Activated CD4-positive, alpha-beta T cell treated with anti-CD3 and anti-CD28 coated beads, Interleukin-2, amount 50 U/mL, for 4 hours (primary cell): ENCODE measurements at places on chromosomes 5 and 9.

GRCh38 chr5:153756540-153756939 is 266.1 kb downstream of the GRIA1 start:
- DNase-seq: no peak

DNA sequence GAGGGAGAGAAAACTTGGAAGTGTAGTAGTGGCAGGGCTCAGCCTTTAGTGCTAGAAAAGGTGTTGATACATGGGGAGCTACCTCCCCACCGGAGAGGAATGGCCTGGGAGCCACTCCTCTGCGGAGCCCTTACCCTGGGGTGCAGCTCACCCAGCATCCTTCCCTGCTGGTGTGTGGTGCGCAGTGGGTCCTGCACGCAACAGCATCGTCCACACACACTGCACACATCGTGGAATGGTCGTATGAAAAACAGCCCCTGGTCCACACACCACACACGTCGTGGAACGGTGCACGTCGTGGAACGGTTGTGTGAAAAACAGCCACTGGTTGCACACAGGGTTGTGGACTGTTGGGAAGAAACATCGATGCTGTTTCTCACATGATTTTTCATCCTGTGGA is 16.1 kb upstream of the AHRR start:
- DNase-seq: no peak

DNA sequence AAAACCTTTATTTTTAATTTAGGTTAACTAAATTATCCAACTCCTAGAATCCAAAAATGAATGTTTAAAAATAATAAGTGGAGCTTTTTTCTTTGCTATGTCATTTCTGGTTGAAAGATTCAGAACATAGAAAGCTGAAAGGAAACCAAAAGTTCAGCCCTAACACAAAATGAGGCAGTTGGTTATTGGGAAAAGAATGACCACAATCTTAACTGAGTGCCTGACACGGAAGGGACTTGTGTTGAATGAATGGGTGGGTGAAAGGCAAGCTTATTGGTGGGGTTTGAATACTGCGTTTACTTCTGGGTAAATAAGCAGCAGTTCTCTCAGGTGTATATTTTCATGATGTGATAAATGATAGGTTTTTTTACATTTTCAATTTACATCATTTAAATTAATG is 243.5 kb downstream of the IRX1 start:
- no peak for DNase-seq

- no peak for DNase-seq
These were observed 296.6 kb upstream of the DAB2 start for GRCh38 chr5:39721394-39721793.

- DNase-seq: no peak
These were observed 138.1 kb downstream of the ATPSCKMT start for GRCh38 chr5:10111571-10111970.

DNA sequence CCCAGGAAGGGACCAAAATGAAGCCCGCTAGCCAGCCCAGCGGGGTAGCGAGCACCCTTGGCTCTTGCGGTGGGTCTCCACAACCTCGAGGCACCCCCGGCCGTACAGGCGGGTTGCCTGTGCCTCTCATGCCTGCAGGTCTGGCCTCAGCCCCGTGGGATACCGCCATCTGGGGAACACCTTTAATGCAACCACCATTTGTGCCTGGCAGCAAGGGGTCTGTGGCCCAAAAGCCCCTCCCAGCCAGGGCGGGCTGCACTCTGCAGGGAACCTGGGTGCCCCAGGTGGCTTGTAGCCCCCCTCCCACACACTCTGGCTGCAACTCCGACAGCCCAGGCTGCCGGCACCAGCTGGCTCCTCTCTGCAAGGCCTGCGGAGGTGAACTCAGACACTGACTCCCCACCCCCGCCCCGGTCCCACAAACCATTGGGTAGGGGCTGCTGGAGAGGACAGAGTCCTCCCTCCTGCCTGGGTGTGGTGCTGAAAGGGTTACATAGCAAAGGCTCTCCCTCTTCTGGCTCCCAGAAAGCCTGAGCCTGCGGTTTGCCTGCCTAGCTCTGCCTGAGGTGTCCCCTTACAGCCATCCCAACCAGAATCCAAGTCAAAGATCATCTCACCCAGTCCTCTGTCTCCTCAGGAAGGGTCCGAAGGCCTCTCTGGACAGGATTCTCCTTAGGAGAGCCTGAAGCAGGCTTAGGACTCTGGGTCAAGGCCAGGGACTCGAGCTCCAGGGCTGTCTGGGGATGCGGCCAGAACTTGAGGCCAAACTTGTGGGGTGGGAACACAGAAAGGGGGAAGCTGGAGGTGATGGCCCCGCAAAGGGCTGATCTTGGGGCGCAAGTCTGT is 109.4 kb downstream of the PSD2 start:
- no peak for DNase-seq

- no peak for DNase-seq
These were observed 12.8 kb upstream of the FBXL7 start for GRCh38 chr5:15487228-15487627.

GRCh38 chr5:61177716-61178115 is 15.4 kb upstream of the SMIM15 start:
- DNase-seq: no peak

- no peak for DNase-seq
These were observed 197.8 kb downstream of the GLIS3 start for GRCh38 chr9:4102078-4102477.

GRCh38 chr5:138552657-138553056 is 9.6 kb upstream of the ETF1 start:
- no peak for DNase-seq

GRCh38 chr9:2876726-2877125 is 32.8 kb upstream of the PUM3 start:
- no peak for DNase-seq

DNA sequence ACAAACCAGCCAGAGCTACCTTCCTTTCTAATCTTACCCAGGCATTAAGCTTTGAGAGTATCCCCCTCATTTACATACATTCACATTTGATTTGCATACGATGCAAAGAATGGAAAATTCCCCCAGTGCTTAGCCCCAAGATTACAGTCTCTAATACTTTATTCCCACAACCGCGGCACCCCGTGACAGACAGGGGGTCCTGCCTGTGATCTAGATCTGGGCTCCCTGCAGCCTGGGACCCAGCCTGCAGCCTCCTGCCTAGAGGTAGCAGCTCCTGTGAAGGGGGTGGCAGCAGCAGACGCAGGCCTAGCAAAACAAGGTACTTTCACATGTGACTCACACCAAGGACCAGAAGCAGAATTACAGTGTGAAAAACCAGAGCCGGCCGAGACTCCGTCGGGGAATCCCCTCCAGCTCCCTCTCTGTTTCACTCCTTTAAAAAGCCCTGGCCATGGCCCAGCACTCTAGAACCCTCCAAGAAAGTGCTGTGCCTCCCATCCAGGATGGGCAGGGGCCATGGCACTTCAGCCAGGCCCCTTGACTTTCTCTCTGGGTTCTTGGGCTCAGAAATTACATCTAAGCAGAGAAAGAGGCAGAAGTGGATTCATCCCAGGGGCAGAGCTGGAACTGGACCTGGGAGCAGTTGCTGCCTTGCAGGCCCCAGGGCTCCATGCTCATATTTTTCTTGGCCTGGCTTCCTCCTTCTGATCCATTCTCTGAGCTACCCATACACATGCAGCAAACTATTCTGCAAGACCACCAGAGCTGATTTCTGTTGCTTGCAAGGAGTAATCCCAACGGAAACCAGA is 14.0 kb upstream of the TCF7 start:
- peak; percentile 78 for DNase-seq
